Fibroblast of villous mesenchyme (primary cell): ENCODE measurements at places on chromosomes 13 and 19.

- DNase-seq, result no peak
Measured at GRCh38 chr19:1663852-1664251, 11.4 kb upstream of the TCF3 start.

DNA sequence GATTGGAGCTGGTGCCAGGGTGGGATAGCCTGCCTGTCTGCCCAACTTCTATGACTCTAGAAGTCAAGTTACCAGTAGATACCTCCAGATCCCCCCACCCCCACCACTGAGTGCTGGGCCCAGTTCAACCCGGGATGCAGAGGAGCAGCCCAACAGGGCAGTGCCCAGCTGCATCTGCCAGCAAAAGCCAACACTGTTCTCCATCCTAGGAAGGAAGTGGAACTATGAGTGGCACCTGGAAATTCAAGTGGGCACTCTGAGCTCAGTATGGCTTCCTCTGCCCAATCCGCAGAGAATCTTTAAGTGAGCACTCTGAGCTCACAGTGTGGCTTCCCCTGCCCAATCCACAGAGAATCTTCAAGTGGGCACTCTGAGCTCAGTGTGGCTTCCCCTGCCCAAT, 14.2 kb downstream of the TUBGCP3 start:
- no peak for DNase-seq

GRCh38 chr19:36605877-36606478, 865 bp downstream of the ZNF382 start:
- DNase-seq, result no peak

DNA sequence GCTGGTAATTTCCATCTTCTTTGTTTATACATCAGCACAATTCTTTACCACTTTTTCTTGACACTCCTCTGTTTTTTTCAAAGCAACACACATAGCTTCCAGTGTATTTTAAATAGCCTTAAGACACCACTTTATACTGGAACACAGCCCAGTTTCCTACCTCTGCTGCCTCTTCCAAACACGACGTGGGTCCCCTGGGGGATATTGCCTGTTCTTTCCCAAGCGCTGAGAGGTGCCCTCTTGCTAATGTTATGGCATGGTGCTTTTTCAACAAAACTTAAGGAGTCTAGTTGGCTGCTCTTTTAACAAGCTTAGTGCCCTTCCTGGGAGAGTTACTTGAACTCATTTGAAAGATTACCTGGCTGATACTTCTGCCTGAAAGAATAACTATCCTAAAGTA, 112.7 kb downstream of the OLFM4 start:
- DNase-seq, result no peak

- DNase-seq, result no peak
Measured at GRCh38 chr19:2254064-2254872, 1.9 kb downstream of the JSRP1 start.

DNA sequence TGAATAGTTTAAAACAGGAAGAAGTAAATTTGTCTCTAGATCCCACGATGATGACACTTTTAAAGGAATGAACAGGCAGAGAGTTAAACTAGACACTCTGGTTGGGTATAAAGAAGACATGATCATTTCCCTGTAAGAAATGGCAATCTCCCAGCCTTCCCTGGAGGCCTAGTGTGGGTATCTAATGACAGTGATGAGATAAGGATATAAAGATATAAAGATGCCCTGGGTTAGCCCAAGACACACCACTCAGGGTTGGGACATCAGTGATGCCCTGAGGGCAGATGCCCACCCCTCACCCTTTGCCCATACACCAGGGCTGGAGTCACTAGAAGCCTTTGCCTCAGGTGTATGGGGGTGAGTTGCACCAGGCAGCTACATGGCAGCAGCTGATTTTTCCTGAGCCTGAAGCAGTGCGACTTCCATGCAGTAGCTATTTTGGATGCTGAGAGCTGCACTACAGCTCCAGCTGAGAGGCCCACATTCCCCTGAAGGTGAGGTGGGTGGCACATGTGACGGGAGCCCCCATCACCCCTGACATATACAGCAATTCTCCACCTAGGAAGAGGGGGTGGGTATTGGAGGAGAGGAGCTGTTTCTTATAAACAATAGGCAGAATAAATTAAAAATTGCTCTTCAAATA, 177.5 kb downstream of the NDFIP2 start:
- no peak for DNase-seq

GRCh38 chr19:48556163-48556562, 4.2 kb downstream of the SULT2B1 start:
- DNase-seq, result peak; percentile 75

GRCh38 chr13:41465898-41466320, 8.6 kb downstream of the RGCC start:
- DNase-seq, result no peak

- DNase-seq, result no peak
Measured at GRCh38 chr19:496112-496665, at the start of gene MADCAM1. Gene MADCAM1 (plus strand): TSS chr19:496486. CDS start chr19:496500, 14 bp downstream.

DNA sequence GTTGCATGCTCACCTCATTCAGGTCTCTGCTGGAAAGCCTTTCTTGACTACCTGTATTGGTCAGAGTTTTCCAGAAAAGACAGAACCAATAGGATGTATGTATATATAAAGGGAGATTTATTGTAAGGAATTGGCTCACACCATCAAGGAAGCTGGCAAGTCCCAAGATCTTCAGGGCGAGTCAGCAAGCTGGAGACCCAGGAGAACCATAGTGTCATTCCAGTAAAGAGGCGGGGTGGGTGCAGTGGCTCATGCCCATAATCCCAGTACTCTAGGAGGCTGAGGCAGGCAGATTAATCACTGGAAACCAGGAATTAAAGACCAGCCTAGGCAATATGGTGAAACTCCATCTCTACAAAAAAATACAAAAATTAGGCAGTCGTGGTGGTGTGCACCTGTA, 30.4 kb upstream of the FARP1 start:
- no peak for DNase-seq

DNA sequence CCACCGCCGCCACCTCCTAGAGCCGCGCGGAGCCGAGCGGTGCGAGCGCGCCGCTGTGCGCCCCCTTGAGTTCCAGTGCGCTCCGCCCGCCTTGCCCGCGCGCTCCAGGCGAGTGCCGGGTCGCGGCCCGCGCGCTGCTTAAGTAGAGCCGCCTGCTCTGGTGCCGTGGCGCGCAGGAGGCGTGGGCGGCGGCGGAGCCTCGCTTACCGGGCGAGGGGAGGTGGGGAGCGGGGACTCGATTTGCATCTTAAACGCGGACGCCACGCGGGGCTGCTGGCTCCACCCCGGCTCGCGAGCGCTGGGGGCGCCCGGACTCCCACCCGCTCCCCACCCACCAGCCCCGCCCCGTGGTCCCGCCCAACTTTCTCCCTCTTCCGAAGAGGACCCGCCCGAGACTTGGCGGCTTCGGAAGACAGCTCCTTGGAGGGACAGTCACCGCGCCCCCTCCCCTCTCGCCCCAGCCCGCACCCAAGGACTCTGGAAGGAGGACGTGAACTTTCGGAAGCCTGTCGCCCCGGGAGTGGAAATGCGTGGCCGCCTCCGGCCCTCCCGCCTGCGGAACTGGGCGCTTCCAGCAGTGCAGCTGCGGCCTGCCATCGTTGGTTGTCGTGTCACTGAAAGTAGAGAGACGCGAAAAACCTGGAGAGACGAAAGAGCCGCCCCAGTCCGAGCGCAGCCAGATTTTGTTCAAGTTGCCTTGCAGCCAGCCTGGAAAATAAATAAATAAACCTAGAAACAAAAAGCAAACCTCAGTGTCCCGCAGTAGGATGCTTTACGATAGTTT, at the start of gene KCTD12:
Gene KCTD12 (minus strand): TSS at position 114 of the 784 bp plus-strand sequence. CDS start 257 bp downstream, outside the sequence.
- DNase-seq, result peak; percentile 89

GRCh38 chr13:26923824-26924605, 163.4 kb upstream of the GPR12 start:
- peak; percentile 70 for DNase-seq

- DNase-seq, result no peak
Measured at GRCh38 chr13:33015241-33015668, 968 bp upstream of the KL start.

GRCh38 chr19:50794876-50795663, 4.9 kb downstream of the ACP4 start:
- no peak for DNase-seq

DNA sequence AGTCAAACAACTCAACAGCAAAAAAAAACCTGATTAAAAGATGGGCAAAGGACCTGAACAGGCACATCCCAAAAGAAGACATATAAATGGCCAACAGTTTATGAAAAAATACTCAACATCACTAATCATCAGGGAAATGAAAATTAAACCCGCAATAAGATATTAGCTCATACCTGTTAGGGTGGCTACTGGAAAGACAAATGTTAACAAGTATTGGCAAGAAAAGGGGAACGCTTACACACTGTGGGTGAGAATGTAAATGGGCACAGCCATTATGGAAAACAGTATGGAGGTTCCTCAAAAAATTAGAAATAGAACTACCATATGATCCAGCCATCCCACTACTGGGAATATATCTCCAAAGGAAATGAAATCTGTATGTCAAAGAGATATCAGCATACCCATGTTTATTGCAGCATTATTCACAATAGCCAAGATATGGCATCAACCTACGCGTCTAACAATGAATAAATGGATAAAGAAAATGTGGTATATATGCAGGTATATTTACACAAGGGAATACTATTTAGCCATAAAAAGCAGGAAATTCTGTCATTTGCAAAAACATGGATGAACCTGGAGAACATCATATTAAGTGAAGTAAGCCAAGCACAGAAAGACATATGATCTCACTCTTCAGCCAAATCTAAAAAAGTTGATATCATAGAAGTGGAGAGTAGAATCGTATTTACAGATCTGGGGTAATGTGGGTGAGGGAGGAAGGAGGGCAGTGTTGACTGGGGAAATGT, 2.3 kb downstream of the ZNF780A start:
- DNase-seq, result no peak

DNA sequence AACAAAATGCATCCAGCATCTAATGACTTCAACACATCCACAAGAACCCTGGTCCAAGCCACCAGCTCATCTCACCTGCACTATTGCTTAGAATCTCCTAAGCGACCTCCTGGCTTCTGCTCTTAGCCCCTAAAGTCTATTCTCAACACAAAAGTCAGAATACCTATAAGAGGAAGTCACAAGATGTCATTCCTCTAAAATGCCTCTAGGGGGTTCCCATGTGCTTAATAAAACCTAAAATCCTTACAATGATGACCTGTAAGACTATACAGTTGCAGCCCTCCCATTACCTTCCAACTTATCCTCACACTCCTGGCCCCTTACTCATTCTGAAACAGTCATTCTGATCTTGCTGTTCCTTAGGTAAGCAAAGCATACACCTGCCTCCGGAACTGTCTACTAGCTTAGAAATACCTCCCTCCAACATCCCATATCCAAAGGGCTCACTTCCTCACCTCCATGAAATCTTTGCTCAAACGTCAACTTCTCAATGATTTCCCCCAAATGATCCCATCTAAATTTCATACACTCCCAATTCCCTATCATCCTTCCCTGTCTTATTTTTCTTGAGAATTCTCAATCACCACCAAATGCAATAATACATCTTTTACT, 10.0 kb downstream of the ATP7B start:
- DNase-seq, result peak; percentile 59

DNA sequence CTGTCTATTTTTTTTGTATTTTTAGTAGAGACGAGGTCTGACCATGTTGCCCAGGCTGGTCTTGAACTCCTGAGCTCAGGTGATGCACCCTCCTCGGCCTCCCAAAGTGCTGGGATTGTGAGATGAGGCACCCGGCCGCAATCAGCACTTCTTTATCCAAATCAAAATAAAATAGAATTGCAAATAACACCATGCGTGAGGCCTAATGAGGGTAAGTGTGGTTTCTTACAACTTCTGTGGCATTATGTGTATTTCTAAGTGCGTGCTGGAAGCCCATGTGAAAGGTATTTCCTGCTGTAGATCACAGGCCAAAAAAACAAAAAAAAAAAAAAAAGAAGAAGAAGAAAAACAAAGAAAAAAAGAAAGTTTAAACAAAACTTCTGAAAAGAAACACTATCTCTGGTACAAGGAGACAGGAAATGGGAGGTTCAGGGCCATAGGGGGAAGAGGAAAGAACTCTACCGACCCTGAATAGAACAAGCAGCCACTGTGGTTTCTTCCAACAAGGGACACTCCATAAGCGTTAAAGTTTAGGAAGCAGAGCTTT, 3.0 kb upstream of the GRAMD1A start:
- no peak for DNase-seq

DNA sequence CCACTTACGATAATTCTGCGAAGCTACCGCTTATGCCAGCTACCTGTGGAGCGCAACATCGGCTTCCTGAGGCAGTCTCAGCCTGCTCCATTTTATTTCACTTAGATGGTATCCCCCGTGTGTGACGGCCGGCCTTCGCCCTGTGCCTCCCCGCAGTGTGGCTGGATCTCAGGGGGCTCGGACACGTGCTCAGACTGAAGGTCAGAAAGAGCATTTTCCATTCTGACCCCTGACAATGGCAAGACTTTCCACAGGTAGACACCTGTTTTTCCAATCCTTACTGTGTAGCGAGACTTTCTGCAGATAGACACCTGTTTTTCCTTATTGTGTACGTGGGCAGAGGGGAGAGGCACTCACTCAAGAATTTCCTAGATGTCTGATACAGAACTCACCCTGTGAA, 52.7 kb downstream of the ATP11A start:
- no peak for DNase-seq

DNA sequence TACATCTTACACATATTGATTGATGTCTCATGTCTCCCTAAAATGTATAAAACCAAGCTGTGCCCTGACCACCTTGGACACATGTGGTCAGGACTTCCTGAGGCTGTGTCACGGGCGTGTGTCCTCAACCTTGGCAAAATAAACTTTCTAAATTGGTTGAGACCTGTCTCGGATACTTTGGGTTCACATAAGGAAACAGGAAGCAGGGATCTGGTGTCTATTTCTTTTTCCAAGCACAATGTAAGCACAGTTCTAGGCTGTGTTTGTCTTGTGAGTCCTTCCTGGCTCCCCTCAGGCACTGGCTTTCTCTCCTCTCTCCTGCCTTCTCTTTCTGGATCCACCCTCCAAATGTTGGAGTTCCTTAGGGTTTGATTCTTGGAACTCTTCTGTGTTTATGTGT, 27.6 kb upstream of the TPT1 start:
- no peak for DNase-seq

DNA sequence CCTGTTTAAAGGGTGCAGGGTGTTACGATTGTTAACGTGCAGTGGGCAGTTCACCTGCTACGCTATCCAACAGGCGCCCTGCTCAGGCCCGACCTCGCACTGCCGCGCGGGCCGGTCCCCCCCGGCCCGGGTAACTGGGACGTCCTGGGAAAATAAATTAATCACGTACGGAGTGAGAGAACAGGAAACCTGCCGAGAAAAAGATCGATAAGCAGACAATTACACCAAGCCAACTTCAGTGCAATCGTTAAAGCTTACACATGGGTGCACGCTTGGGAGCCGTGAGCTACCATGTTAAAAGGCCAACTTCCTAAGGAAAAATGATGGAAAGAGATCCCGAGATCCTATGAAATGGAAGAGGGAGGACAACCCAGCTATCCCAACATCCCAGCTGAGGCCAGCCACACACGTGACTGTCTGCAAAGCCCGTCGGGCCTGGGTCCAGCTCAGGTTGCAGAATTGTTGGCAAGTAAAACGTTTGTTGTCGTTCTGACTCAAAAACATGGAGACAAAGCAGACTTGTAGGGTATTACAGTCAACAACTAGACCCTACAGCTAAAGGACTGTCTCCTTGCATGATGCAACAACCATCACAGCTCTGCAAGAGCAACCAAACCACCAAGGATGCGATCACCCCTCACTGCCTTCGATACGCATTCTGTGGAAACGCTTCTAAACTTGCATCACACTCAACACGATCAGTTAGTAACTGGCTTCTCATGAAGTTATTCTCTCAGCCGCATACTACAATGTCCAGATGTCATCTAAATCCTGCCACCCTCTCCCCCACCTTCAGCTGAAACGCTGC, 741 bp upstream of the TUBGCP3 start:
- DNase-seq, result no peak
